ENCODE measurements at places on chromosomes 16 and 17.

- DNase-seq: no peak
Measured at GRCh38 chr16:2985893-2986355, 5.7 kb upstream of the PKMYT1 start.

GRCh38 chr16:70701596-70701995 is 15.7 kb upstream of the MTSS2 start:
- no peak for DNase-seq

DNA sequence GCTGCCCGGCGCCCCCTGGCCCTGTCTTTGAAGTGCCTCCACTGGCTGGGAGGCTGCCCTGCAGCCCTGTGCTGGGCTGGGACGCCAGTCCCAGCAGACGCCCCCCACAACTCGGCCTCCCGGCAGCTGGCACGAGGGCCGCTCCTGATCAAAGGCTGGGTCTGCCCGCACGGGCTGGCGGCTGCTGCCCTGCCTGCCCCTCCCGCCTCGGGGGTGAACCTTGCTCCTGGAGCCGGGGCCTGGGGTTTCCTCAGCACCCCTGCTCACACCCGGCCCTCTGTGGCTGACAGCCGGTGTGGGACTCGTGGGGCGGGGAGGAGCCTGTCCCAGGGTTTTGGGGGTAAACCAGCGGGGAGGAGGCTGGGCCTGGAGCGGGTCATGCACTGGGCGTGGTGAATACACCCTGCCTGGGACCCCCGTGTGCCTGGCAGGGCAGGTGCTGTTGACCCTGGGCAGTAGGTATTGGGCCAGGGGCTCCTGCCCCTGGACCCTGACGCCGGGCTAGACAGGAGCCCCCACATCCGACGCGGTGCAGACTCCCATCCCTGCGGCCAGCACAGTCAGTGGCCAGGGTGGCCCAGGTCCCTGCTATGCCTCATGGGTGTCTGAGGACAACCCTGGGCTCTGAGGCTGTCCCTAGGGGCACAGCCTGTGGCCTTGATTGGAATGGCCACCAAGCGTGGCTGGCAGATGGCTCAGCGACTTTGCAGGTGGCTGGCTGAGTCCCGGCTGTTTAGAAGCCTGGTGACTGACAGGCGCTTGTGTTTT is 21.7 kb downstream of the CENPX start:
- DNase-seq: no peak

DNA sequence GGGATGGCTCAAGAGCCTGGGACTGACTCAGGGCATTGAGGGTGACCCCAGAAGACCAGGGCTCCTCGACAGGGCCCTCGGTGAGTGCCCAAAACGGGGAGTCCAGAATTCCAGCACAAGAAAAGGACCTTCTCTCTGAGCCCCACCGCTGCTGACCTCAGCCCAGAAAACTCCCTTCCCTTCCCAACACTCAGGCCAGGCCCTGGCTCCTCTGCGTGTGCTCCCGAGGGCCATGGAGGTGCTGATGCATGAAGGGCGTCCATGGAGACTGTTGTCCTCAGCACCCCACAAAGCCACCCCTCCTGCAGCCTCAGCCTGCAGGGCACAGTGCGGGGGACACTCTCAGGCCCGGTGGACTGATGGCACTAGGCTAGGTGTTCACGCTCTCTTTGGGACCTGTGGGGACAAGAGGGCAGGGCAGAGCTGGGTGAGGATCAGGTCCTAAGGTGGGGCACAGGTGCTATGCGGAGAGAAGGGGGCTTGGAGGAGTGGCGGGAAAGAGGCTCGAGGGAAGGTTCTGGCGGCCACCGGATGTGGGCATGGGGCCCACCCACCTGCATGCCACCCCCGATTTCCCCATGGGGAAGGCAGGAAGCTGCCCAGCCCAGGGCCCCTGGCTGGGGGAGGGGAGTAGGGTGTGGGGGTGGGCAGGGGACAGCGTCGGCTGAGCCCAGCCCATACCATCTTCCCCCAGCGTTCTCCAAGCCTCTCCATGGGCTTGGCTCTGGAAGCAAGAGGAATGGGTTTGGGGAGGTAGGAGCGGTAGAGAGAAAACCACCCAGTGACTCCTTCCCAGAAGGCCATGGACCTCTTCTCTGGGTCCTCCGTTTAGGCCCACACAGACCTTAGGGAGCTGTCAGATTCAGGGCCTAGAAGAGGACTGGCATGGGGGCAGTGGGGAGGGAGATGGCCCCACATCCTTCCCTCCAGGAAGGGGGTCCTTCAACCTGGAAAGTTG is 4.5 kb upstream of the TSPOAP1 start:
- DNase-seq: no peak

DNA sequence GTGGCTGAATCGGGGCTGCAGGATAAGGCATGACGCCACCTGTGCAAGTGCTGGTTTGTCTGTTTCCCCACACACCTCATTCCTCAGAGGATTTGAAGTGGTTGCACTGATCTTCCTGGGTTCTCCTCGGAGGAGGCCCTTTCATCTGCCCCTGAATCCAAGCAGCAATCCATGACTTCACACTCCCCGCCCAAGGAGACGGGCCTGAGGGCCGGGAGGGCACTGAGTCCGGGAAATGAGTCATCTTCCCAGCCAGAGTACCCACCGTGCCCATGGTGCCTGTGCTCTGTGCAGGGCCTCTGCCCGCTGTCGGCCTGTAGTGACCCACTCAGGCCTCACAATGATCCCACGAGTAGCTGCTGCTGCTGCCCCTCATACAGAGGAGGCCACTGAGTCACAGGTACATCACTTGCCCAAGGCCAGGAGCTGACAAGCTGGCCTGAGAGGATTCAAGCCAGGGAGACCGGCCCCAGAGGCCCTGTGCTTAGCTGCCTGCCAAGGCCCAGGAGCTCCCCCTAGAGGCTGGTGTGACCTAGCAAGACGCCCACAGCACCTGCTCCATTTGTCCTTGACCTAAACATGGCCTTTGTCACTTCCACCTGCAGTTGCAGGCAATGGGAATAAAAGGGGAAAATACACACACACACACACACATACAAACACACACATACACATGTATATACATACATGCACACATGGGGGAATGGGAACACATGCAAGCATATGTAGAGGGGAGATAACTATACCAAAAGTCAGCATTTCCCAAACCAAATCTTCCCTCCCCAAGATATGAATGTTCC is 240.0 kb downstream of the C16orf95 start:
- DNase-seq: peak; percentile 80

GRCh38 chr17:21113049-21113690 is 13.6 kb upstream of the DHRS7B start:
- DNase-seq: no peak

GRCh38 chr17:34673995-34674890 is 94.9 kb downstream of the TMEM132E start:
- no peak for DNase-seq

DNA sequence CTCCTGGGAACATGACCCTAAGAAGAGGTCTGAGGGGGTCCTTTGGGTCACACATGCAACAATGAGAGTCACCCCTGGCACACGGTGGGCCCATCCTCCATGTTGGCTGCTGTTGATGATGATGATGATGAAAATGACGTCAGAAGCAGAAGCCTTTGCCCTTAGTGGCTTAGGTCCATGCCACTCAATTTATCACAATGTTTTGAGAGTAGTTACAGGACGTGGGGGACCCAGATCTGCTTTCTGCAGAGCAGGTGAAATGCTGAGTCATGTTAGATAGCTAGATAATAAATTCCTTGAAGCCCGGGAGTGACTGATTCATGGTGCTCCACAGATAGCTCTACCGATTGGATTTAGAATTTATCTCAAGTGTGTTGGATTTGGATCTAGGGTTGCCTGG is 53.9 kb downstream of the VPS35L start:
- DNase-seq: no peak

- no peak for DNase-seq
Measured at GRCh38 chr16:78577630-78578029, 478.2 kb downstream of the WWOX start.

- no peak for DNase-seq
Measured at GRCh38 chr17:50146927-50147665, 3.4 kb downstream of the PPP1R9B start.

- DNase-seq: peak; percentile 32
Measured at GRCh38 chr16:52976539-52977167, 76.0 kb downstream of the CHD9NB start.

DNA sequence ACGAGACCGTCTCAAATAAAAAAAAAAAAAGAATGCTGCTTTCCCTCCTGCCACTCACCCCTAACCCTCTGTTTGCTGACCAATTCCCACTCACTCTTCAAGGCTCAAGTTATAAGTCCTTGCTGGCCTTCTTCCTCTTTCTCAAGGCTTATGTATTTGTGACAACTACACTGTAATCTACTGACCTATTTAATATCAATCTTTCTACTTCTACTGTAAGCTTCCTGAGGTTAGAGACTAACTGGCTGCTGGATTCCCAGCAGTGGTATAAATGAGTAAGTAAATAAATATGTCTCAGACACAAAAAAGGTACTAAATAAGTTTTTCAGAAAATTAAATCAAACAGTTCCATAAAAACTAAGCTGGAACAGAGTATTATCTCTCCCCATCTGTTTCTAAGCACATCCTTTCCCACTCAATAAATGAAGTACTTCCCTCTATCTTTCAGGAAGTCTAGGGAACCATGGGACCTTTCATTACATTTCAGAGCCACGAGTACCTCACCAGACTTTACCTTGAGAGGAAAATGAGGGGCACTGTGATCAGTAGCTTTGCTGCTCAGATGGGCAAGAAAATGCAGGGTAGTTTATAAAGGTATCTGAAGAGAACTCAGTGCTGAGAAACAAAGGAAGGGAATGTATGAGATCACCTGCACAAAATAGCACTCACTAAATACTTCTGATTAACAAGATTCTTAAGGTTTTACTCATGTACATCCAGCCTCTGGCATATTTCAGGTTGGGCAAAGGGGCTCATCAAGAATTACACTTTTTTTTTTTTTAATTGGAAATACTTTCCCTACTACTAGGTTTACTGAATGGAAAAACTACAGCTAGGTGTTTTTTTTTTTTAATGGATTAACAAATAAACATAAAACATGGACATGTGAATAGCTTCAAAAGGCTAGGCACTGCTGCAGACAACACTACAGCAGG is 10.8 kb downstream of the SSH2 start:
- no peak for DNase-seq

DNA sequence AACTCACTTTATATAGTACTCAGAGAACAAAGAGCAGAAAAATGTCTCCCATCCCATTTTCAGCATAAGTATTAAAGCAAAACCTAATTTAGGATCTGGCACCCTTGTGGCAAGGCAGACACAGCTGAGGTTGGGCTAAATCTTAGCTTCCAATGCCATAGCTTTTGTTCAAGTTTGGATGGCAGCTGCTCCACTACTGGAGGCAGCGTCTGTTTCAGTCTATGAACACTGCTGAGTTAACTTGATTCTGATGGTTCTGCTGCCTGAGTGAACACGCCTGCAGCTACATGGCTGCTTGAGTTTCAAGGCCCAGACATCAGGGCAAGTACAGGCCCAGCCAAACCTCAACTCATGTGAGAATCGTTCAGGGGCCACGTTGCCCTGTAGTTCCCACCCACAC is 178.2 kb upstream of the RPH3AL start:
- DNase-seq: no peak

GRCh38 chr17:297758-298157 is 54.8 kb downstream of the RPH3AL start:
- no peak for DNase-seq

DNA sequence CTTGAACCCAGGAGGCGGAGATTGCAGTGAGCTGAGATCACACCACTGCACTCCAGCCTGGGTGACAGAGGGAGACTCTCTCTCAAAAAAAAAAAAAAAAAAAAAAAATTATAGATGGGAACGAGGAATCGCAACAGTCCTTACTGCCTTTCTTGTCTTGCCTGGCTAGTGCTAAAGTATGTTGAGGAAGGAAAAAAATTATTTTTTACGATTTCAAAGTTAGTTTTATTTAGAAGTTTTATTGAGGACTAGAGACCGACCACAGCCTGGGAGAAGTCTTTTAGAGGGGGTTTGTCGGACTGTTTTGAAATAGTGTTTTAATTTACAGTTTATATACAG is 15.8 kb upstream of the DNAH17 start:
- DNase-seq: no peak

DNA sequence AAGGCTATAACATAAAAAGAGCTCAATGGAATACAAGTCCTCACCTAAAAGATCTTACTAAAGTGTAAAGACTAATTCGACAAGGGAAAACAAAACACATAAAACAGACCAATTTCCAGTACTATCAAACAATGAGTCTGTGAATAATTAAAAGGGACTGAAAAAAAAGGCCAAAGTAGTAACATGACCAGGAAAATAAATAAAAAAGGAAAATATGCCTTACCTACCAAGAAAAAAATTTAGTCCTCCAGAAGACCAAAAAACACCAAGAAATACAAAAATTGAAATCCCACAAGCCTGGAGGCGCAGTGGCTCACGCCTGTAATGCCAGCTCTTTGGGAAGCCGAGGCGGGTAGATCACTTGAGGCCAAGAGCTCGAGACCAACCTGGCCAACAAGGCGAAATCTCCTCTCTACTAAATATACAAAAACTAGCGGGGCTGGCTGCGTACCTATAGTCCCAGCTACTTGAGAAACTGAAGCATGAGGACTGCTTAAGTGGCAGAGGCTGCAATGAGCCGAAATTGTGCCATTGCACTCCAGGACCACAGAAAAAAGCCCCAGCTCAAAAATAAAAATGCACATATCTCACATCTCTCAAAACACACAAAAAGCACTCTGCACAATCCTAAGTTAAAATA is 60.8 kb downstream of the TEX14 start:
- DNase-seq: no peak

DNA sequence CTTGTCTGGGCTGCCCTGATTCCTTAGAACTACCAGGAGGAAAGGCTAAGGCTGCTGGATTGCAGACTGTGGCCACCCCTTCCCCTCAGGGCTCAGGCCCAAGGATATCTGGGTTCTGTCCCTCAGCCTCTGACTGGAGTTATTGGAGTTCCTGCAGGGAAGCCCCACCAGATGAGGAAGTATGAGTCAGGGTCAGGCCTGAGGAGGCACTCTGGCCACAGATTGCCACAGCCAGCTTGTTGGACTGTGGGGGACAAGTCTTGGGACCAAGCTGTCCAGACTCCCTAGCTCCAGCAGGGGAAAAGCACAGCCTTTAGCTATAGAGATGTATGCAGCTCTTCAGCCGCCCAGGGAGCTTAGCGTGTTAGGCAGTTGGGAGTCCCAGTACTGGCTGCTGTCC is 381.9 kb upstream of the TOM1L1 start:
- no peak for DNase-seq

GRCh38 chr17:64075913-64076312 is 54.0 kb downstream of the ERN1 start:
- DNase-seq: no peak

DNA sequence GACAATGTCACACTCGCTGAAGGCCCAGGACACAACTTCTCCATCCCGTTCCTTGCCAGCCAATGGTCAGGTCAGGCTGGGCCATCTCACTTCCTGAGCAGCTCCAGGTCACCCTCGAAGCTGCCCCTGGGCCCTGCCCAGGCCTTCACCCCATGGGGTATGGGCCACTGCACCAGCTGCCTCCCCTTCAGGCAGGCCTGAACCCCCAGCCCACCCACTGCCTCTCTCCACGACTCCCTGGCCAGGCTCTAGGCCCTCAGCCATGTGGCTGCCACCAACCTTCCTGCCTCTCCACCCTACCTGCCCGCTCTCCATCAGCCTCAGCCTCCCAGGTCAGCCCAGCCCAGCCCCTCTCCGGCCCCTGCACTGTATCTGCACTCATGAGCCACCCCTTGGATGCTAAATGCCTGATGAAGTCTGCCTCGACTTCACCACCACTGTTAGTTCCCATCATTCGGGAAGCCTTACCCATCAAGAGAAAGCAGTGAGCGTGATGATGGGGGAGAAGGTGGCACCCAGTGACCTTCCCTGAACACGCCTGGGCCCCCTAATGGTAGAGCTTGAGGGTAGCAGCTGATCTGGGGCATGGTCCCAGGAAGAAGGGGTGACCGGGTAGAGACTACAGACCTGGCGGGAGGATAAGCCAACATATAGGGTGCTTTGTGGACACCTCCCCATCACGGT is 30.9 kb upstream of the C16orf95 start:
- no peak for DNase-seq

GRCh38 chr17:7886227-7887037 is 2.2 kb upstream of the CHD3 start:
- peak; percentile 11 for DNase-seq

Measured in RPMI7951 (cell line).